ENCODE measurements at places on chromosomes 13 and 19. TPM values are rescaled to one million over a fixed set of nuclear protein-coding genes. Genes with fewer than 3 reads are reported as not detected.

The SETDB2 gene
- 4.4 TPM for polyA plus RNA-seq

The NLRP9 gene
- not detected for polyA plus RNA-seq

The GNG14 gene
- polyA plus RNA-seq, result not detected

The PODNL1 gene
- polyA plus RNA-seq, result 0.15 TPM

The IZUMO2 gene
- not detected for polyA plus RNA-seq

The NLRP5 gene
- polyA plus RNA-seq, result not detected

The MBD3L2 gene
- not detected for polyA plus RNA-seq

The GRK1 gene
- polyA plus RNA-seq, result not detected

The APC2 gene
- 0.82 TPM for polyA plus RNA-seq

The CASP14 gene
- polyA plus RNA-seq, result not detected

The EEF1AKMT1 gene
- polyA plus RNA-seq, result 11.4 TPM

The MIA gene
- polyA plus RNA-seq, result 8.7 TPM

The NDFIP2 gene
- 50.7 TPM for polyA plus RNA-seq

The ZNF441 gene
- polyA plus RNA-seq, result 4.4 TPM

The GAMT gene
- polyA plus RNA-seq, result 84.5 TPM

The FPR1 gene
- 2.3 TPM for polyA plus RNA-seq

The MISP3 gene
- polyA plus RNA-seq, result 9.8 TPM

The C19orf47 gene
- polyA plus RNA-seq, result 7.7 TPM

The PRR22 gene
- 16.7 TPM for polyA plus RNA-seq

The EFNB2 gene
- 9.3 TPM for polyA plus RNA-seq

The CADM4 gene
- polyA plus RNA-seq, result 92.7 TPM

The CELF5 gene
- 0.60 TPM for polyA plus RNA-seq

The ZNF730 gene
- not detected for polyA plus RNA-seq

The ZNF71 gene
- polyA plus RNA-seq, result 2.6 TPM

The SOHLH2 gene
- 1.4 TPM for polyA plus RNA-seq

The ZNF665 gene
- polyA plus RNA-seq, result 1.7 TPM

The EDDM13 gene
- not detected for polyA plus RNA-seq

The PDX1 gene
- not detected for polyA plus RNA-seq

The CCL25 gene
- polyA plus RNA-seq, result not detected

The FPR3 gene
- 16.1 TPM for polyA plus RNA-seq

The DPF1 gene
- 0.97 TPM for polyA plus RNA-seq

The DAND5 gene
- polyA plus RNA-seq, result 0.34 TPM

The PAF1 gene
- polyA plus RNA-seq, result 51.6 TPM

The IGLON5 gene
- 3.4 TPM for polyA plus RNA-seq

The SIGLEC6 gene
- polyA plus RNA-seq, result not detected

The ACP7 gene
- polyA plus RNA-seq, result not detected

The LINGO3 gene
- not detected for polyA plus RNA-seq

The PSG3 gene
- not detected for polyA plus RNA-seq

The MUC16 gene
- not detected for polyA plus RNA-seq

The BRCA2 gene
- 0.16 TPM for polyA plus RNA-seq

The ELL gene
- 1.8 TPM for polyA plus RNA-seq

The ZNF844 gene
- 1.2 TPM for polyA plus RNA-seq

The PCDH20 gene
- polyA plus RNA-seq, result 0.10 TPM

The IZUMO1 gene
- polyA plus RNA-seq, result 1.2 TPM

The DIAPH3 gene
- not detected for polyA plus RNA-seq

The ACOD1 gene
- not detected for polyA plus RNA-seq

The CBARP gene
- polyA plus RNA-seq, result 0.09 TPM

The SLITRK6 gene
- polyA plus RNA-seq, result 0.48 TPM

The SYNGR4 gene
- polyA plus RNA-seq, result 0.13 TPM

The FFAR3 gene
- 0.16 TPM for polyA plus RNA-seq

The SIGLEC10 gene
- polyA plus RNA-seq, result 11.7 TPM

The SLC7A10 gene
- polyA plus RNA-seq, result 9.3 TPM

The ZNF729 gene
- polyA plus RNA-seq, result not detected

The CEACAM3 gene
- 0.30 TPM for polyA plus RNA-seq

The HS6ST3 gene
- 4.1 TPM for polyA plus RNA-seq

Data from adrenal gland (tissue), 19 donors.